ENCODE measurements at places on chromosomes 16 and 17. TPM values are rescaled to one million over a fixed set of nuclear protein-coding genes. Genes with fewer than 3 reads are reported as not detected.

The GEMIN4 gene
- 21.0 TPM for polyA plus RNA-seq

The PRSS8 gene
- polyA plus RNA-seq = 59.4 TPM

- DNase-seq = no peak
These were observed 3.0 kb upstream of the VAT1L start for GRCh38 chr16:77785373-77785764.

The ACTG1 gene
- polyA plus RNA-seq = 2,985 TPM

- DNase-seq = no peak
These were observed 81.5 kb upstream of the TRAP1 start for GRCh38 chr16:3798838-3799237.

DNA sequence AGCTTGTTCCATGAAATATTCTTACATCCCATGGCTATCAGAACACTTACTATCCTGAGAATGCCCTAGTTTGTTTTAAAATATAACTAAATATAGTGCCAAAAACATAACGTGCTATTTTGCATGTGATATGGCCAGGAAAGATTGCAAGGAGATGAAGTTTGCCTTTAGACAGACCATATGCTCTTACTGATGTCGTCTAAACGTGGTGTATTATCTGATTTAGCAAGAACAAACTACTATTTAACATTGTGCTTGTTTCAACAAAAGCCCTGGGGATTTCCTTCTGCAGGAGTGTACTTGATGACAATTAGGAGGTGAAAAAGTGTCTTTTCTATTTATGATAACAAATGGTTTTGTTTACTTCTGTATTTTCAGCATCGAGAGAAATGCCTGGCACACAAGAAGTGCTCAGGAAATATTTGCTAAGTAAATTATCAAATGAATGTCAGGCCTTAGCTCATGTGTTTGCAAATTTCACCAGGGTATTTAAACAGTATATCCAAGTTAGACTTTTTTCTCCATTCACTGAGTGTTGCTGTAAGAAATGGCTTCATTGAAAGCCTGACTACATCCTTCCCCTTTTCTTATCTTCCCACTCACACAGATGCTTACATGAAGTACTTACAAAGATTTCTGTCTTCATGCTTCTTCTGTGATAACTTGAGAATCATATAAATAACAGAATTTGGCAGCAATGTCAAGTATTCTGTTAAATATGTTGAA is 1033.6 kb downstream of the CDH8 start:
- DNase-seq = no peak

The ARL2BP gene
- 76.7 TPM for polyA plus RNA-seq

The MLKL gene
- polyA plus RNA-seq = 3.8 TPM

DNA sequence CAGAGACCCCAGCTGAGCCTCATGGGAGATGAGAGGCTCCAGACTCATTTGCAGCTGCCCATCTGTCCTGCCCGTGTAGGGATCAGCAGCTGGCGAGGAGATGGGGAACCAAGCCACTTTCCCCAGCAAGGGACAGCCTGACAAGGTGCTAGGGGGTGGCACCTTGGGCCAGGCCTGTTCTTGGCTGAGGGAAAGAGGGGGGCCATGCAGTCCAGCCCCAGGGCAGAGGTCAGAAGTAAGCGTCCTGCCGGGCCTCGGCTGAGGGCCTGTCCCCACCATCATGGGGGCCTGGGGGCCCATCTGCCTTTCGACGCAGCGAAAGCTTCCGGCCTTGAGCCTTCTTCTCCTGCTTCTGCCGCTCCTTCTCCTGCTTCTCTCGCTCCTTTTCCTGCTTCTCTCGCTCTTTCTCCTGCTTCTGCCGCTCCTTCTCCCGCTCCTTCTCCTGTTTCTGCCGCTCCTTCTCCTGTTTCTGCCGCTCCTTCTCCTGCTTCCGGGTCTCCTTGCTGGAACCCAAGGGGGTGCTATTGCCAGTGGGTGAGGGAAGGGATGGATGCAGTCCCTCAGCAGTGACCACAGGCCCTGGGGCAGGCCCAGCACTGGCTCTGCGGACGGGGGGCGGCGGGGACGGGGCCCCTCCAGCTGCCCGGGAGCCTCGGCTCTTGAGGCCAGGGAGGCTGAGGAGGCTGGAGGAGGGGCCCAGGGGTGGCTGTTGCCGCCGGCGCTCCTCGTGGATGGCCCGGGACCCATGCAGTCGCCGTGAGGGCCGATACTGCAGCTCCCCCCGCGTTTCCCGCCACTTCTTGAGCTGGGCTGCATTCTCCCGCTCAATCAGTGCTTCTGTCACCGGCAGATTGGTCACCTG is 2.8 kb upstream of the CD2BP2 start:
- no peak for DNase-seq

- no peak for DNase-seq
These were observed 3.7 kb upstream of the TACO1 start for GRCh38 chr17:63596856-63597586.

GRCh38 chr16:71360378-71360777 is 1.9 kb downstream of the CALB2 start:
- DNase-seq = no peak

GRCh38 chr16:50463581-50464324 is 84.4 kb upstream of the NKD1 start:
- no peak for DNase-seq

GRCh38 chr16:87615621-87616041 is 13.3 kb downstream of the JPH3 start:
- DNase-seq = no peak

- no peak for DNase-seq
These were observed 39.6 kb upstream of the USP7 start for GRCh38 chr16:9003322-9003721.

DNA sequence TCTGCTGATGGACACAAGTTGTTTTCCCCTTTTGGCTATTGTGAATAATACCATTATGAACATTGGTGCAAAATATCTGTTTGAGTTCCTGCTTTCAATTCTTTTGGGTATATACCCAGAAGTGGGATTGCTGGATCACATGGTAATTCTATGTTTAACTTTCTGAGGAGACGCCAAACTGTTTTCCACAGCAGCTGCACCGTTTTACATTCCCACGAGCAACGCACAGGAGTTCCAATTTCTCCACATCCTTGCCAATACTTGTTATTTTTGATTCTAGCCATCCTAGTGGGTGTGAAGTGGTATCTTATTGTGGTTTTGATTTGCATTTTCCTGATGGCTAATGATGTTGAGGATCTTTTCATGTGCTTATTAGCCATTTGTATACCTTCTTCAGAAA is 43.4 kb upstream of the GAS7 start:
- DNase-seq = no peak

The C17orf100 gene
- polyA plus RNA-seq = 10.4 TPM

DNA sequence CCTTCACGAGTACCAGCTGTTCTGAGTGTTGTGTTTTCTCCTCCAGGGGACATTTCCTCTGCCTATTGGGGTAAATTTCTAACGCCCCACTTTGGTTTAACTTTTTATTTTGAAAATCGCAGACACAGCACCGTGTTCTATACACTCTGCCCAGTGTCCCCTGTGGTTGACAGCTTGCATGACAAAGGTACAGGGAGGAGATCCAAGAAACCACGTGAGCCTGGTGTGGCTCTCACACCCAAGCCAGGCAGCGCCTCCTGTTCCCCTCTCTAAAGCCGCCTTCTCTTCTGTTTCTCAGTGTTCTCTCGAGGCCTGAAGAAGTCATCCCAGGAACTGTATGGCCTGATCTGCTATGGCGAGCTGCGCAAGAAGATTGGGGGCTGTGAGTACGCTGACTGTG is 25.4 kb downstream of the CRAMP1 start:
- DNase-seq = no peak

The GGT6 gene
- polyA plus RNA-seq = 7.1 TPM

- DNase-seq = no peak
These were observed 4.6 kb downstream of the METTL9 start for GRCh38 chr16:21603928-21604327.

DNA sequence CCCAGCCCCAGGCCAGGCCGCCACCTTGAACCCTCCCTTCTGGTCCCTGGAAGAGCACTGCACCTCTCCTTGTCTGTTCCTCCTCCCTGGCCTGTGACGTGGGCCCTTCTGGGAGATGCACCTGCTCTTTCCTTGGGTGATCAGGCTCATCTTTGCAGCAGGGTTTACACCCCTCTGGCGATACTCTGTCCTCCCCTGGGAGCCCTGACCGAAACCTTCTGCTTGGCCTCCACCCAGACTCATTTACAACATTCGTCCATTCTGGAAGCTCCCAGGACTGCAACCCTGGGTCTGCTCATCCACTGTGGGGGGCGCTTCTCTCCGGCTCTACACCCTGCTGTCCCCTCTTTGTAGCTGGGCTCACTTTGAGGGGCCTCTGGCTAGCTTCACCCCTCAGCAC is 73.3 kb downstream of the PGS1 start:
- DNase-seq = no peak

DNA sequence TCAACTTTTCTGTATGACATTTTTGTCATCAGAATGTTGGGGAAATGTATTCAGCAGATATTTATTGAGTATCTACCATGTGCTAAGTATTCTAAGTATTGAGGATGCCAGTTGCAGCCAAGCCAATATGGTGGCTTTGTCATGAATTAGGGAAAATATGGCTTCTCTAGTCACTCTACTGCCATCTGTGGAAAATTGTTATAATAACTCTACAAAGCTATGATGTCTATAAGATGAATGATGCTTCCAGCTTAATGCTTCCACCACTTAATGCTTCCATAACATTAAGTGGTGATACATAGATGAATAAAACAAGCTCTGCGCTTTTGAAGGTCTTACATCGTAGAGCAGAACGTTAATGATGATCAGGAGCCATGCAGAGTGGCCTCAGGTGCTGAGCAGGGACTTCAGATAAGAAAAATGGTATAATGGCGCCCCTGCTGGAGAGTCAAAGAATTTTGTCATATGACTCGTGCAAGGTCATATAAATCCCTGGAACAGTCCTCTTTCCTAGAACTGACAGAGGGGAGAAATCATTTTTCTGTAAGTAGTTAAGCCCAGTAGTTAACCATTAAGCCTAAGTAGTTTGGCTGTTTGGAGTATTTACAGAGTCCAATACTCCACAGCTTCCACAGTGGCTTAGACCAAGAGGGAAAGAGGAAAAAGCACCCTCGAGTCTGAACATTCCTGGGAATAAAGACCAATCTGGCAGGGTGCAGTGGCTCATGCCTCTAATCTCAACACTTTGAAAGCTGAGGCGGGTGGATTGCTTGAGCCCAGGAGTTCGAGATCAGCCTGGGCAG is 2.7 kb upstream of the TMIGD1 start:
- no peak for DNase-seq

- DNase-seq = no peak
These were observed 249.0 kb downstream of the BCAS3 start for GRCh38 chr17:60926466-60927183.

GRCh38 chr16:88798772-88799455 is 4.7 kb upstream of the CDT1 start:
- no peak for DNase-seq

GRCh38 chr17:48961516-48962233 is 6.7 kb downstream of the GIP start:
- DNase-seq = no peak

DNA sequence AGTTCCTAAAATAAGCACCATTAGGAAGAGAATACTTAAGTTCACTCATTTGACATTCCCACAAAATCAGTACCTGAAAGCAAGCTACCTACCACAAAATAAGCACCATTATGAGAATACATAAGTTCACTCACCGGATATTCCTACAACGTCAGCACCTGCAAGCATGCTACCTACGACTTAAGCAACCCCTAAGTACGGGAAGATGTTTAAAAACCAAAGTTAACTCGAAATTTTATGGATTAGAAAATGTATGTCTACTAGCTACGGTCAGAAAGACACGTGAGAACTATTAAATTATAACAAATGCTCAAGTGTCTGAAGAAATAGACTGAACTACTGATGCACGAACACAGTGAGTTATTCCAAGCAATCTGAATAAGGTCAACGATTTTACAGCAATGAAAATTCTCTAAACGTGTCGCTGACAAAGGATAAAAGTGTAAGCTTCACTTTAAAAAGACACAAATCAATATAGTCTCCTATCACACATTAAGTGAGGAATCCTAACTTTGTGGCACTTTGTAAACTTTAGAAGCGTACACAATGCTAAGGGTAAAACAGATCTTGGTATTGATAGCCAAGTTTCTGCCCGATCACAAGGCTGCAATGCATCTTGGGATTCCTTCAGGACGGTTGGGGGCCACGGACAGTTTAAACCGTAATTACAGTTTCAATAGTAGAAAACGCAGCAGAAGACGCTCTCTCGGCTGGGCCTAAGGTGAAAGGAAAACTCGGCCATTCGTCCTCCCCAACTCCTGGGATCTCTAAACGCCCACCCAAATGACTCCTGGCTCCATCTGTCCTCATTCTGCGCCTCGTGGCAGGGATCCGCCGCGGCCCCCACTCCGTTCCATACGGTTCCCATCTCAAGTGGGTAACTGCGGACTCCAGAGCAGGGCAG is 1.3 kb downstream of the GSPT1 start:
- DNase-seq = no peak

DNA sequence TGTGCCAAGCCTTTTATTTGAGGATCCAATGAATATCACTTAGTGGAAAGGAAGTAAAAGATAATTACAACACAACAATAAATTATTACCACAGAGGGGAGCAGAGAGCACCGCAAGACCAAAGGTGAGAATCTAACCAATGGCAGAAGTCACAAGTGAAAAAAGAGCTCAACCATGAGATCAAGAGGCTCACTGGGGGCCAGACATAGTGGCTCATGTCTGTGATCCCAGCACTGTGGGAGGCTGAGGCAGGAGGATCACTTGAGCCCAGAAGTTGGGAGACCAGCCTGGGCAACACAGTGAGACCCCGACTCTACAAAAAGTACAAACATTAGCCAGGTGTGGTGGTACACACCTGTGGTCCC is 17.7 kb downstream of the ANKRD11 start:
- DNase-seq = no peak

DNA sequence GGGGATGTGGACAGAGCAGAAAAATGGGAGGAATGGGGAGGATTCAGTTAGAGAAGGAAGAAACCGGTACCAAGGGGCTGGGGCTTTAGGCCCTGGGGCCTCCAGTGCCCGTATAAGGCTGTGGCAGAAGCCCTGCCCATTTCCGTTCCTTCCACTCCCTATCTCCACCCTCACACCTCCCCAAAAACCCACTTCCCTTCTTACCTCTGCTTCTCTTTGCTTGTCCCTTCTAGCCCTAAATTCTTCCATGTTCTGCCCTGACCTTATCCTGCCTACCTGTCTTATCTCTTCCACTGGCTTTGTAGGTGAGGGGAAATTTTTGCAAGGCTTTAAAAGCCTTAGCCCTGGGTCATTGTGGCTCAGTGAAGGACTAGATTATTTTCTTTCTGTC is 4.1 kb downstream of the RNF167 start:
- no peak for DNase-seq

DNA sequence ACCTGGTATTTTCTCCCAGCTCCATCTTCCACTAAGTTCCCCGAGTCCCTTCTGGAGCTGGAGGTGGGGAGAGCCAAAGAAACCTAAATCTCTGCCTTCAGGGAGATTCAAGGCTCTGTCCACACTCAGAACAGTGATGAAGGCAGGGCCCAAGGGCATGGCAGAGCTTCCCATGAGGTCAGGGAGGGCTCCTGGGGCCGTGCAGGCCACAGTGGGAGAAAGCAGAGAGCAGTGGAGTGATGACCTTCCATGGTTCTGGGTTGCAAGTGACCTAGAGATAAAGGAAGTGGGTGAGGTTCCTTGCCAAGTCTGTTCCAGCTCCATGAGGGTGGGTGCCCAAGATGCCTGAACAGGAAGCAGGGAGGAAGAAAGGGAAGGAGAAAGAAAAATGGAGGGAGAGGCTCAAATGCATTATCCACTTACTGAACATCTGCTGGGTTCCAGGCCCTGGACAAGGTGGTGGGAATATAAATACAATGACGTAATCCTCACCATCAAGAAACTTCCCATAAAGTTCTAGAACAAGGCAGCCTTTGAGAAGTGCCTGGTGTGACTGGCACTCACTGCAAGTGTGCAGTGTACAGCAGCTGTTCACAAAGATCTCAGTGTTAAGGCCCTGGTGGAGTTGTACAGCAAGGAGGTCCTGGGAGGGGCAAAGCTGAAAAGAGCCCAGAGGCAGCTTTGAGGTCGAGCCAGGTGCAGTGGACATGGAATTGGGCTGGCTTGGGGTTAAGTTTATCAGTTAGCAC is 13.3 kb downstream of the TBKBP1 start:
- DNase-seq = no peak

All from right renal cortex interstitium (tissue), 3 donors.